ENCODE measurements at places on chromosomes 3 and 15.

DNA sequence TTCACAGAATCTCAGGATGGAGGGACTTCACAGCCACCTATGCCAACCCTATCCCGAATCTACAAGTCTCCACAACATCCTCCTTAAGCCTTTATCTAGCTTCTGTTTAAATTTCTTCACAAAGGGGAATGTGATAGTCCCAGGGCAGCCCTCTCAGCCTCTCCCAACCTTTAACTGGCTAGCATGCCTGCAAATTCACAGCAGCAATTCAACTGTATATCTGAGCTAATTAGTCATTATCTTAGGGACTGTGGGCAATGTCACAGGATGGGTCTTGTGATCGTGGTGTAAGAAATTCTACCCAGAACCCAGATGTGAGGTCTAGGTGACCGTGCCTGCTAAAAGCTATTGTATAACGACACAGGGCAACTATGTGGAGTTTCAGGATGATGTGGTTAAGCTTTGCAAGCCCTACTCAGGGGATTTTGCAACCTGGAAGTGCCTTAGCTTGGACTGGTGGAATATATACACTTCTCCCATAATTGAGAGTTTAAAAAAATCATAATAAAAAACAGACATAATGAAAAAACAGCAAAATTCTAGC, 65.5 kb upstream of the FBN1 start:
- no peak for DNase-seq

- no peak for DNase-seq
Observed at GRCh38 chr15:74794248-74794969, 12.5 kb downstream of the CSK start.

- DNase-seq: no peak
Observed at GRCh38 chr3:49531218-49531617, 23.1 kb upstream of the BSN start.

GRCh38 chr3:67000009-67000408, 1.9 kb downstream of the KBTBD8 start:
- peak; percentile 76 for DNase-seq

GRCh38 chr15:50119063-50120040, at the start of gene ATP8B4:
Gene ATP8B4 (minus strand): TSS chr15:50119233. CDS start chr15:50106966, 12,267 bp downstream.
- no peak for DNase-seq

DNA sequence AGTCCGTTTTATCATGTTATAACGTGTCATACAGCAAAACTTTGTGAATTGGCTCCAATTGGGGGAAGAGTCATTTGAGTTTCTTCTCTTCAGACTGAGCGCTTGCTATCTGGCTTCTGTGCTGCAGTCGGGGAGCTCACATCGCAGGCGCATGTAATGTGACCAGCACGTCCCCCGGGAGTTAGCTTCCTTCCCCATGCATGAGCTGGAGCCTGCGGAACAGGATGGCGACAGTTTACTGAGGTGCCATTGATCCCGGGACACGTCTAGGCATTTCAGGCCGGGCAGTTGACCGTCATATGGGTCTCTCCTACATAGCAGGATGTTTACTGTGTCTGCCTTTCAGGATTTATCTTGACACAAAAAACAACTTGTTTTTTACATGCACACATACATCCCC, 44.8 kb downstream of the CMTM8 start:
- no peak for DNase-seq
